Activated CD4-positive, alpha-beta memory T cell treated with anti-CD3 and anti-CD28 coated beads for 36 hours (primary cell): ENCODE measurements at places on chromosomes 7 and 10.

DNA sequence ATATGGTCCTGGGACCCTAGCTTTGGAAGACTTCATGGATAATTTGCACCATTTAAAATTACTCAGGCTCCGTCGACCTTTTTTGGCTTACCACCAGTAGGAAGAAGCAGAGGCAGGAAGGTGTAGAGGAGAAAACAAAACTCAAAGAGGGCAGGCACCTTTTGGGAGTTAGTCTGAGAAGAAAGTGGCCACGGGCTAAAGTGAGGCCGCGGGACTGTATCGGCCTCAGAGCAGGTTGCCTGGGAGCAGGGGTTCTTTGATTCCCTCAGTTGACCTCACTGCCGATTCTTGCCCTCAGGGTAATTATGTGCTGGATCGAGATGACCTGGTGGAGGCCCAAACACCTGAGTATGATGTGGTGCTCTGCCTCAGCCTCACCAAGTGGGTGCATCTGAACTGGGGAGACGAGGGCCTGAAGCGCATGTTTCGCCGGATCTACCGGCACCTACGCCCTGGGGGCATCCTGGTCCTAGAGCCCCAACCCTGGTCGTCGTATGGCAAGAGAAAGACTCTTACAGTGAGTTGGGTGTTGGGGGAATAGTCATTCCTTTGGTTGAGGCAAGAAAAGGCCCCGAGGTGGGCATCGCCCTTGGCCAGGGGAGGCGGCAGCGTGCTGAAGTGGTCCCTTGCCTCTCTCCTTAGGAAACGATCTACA lies 3.1 kb downstream of the MEPCE start:
- DNase-seq, result no peak

DNA sequence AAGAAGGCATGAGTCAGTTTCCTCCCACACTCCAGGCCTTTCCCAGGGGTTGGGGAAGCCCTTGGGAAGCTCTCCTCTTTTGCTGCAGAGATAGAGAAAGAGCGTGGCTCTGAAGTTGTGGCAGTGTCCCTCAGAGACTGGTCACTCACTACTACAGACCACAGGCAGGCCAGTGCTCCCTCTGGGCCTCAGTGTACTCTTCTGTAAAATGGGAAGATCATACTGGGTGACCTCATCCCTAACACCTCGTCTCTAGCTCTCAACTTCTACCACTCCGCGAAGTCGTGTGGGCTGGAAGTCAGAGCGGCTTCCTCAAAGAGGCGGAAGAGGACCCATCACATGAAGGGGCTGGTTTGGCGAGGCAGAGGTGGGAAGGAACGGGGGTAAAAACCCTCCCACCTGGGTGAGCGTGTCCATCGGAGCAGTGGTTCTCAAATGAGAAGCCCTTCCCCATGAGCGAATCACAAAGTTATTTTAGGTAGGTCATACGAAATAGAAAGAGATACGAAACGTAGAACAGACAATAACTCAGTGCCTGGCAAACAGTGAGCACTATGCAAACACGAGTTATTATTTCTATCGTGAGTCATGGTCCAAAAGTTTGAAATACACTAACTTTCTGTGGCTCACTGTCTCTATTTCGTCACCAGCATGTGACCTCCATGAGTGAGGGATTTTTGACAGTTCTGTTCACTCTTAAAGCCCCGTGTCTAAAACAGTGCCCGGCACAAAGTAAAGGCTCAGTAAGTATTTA lies 32.7 kb downstream of the PRKAG2 start:
- DNase-seq, result no peak

- no peak for DNase-seq
These were observed 32.7 kb upstream of the BAMBI start for GRCh38 chr10:28644647-28645046.

- no peak for DNase-seq
These were observed 26.5 kb upstream of the SPOCK2 start for GRCh38 chr10:72114706-72115450.

DNA sequence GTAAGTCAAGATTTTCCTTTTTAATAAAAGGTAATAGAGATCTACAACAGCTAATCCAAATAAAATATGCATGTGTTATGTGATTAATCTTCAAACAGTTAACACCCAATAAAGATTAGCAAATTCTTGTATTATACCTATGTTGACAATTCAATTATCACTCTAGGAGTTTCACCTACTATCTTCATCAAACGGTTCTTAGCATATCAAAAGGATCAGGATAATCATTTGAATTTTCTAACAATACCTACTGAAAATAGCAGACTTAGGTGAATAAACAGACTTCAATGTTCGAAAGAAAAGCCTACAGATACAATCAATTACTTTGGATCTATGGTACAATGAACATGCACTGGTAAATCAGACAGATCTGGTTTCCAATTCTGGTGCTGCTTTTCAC lies 268.3 kb downstream of the CACNA2D1 start:
- DNase-seq, result no peak

DNA sequence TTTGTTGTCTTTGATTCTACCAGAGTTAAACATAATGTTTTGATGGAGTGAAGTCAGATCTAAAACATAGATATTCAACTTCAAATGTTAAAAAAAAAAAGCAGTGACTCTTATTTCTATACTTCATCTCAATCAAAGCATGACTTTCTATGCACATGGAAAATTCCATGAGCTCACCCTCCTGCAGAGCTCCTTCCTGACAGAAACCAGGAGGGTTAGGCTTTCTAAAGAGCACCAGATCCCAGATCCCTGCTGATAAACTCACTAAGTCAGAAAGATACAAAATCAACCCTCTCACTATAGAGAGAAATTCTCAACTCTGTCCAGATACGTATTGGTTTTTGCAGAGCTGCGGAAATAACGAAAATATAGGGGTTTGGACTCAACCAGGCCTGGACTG lies 122.6 kb downstream of the FAM107B start:
- DNase-seq, result no peak

DNA sequence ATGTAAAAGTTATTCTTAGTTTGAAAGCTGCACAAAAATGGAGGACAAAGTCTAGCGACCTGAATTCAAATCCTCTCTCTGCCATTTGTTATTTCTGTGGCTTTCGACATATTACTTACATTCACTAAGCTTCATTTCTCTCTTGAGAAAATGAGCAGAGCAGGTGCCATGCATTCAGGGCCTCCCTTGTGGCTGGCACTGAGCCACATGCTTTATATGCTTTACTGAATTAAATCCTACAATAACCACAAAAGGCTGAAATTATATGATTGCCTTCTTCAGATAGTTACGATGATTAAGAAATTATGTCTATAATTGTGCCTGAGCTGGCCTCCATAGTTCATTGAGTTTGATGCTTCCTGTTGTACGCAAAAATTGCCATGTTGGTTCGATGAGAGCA lies 98.7 kb downstream of the NPSR1 start:
- DNase-seq, result no peak

- DNase-seq, result no peak
These were observed 62.4 kb upstream of the MKLN1 start for GRCh38 chr7:131265227-131265626.

DNA sequence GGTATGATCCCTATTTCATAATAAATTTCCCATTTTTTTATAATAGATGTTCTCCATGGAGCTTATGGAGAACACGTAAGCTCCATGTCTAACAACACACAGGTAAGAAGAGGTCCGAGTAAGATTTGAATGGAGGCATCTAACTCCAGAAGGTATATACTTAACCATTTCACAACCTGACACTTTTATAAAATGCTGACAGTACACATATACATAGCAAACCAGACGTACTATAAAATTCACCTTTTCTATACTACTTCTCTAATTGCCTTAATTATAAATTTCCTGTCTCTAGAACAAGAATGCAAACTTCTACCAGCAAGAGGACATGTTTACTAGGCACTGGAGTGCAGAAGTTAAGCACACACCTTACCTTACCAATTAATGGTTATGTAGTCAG lies 151.3 kb downstream of the DGKI start:
- DNase-seq, result no peak

DNA sequence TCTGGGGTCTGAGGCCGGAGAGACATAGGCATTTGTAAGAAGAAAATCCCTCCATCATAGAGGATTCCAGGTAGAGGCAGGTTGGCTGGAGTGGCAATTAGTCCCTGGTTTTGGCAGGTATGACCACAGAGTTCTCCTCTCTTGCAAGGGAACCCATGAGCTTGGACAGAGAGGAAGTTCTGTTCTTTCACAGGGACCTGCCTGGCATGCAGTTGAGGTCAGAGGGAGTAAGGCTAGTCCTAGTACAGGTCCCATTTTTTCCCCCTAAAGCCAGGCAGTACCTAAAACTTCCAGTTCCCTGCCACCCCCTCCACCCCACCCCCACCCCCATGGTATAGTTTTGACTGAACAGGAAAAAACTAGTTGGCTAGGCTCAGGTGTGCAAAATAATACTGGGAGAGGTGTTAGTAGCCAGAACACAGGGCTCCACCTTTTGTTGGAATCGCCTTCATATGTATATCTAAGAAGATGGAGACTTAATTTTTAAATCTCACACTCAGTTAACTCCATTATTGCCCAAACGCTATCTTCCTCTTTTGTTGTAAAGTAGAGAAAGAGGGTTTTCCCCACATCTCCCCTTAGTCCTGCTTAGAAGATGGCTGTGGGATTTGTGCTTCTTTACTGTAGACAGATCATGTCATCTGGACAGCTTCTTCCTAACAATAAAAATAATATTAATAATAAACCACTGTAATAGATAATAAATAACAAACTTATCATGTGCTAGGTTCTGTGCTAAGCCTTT lies 188.1 kb downstream of the TCF7L2 start:
- DNase-seq, result no peak

GRCh38 chr10:117005026-117005526 lies at the start of gene SHTN1:
TSS of gene SHTN1 (minus strand) at chr10:117005187. CDS start at chr10:117005079, 108 bp downstream.
- peak; percentile 58 for DNase-seq

DNA sequence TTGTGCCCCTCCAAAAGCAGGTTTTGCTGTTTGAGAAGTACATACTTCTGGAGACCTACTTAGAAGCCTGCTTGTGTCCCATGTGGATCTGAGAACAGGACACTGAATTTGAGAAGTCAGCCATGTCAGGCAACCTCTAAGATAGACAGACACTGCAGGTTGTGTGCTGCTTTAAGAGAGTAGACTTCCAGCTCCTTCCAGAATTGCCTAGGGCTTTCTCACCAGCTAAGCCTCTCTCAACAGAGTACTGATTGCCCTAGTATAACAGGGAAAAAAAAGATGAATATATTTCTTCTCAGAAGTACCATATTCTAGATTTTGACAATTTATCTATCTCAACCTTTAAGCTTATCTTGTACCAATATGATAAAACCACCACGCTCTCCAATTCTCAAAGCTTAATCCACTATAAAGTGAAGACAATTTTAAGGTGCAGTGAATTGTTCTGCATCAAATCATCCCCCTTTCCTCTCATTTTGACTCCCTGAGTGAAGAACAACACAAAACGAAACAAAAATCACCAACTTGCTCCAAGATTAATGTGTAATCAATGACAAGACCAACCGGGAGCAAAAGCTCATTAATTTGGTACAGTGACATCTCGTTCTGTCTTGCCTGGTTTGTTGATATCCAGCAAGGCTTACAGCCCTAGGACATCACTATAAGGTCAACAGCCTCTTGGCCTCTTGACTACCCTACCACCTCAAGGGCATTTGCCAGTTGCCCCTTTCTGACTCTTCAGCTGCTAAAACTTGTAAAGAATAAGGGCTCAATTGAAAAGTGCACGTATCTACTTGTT lies 214.6 kb downstream of the SORCS1 start:
- DNase-seq, result no peak

GRCh38 chr10:49359349-49360270 lies 36.3 kb downstream of the DRGX start:
- no peak for DNase-seq

DNA sequence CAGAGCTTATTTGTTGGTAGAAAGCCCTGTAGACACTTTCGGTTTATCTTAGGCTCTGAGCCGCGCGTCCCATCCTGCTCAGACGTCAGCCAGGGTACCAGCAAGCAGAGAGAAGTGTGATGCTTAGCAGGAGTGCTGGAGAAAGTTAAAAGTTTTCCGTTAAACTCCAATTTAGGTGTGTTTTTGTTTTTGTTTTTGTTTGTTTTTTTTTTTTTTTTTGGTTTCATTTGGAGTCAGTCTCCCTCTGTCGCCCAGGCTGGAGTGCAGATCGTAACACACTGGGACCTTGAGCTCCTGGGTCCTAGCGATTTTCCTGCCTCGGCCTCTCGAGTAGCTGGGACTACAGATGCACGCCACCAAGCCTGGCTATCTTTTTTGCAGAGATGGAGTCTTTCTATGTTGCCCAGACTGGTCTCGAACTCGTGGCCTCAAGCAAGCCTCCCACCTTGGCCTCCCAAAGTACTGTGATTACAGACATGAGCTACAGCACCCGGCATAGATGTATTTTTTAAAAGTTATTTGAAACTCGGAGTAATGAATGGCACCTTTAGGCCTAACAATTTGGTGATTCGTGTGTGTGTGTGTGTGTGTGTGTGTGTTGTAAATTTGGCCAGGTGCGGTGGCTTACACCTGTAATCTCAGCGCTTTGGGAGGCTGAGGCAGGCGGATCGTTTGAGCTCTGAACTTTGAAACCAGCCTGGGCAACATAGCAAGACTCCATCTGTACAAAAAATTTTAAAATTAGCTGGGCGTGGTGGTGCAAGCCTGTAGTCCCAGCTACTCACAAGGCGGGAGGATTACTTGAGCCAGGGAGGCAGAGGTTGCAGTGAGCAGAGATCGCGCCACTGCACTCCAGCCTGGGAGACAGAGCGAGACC lies 1.3 kb upstream of the HIP1 start:
- no peak for DNase-seq

GRCh38 chr10:116877391-116877790 lies 28.1 kb downstream of the ENO4 start:
- no peak for DNase-seq

GRCh38 chr7:96670338-96671289 lies 39.0 kb downstream of the SEM1 start:
- DNase-seq, result no peak

GRCh38 chr10:24721229-24722106 lies 2.2 kb downstream of the ARHGAP21 start:
- DNase-seq, result no peak
